ENCODE measurements at places on chromosomes 12 and 14. TPM values are rescaled to one million over a fixed set of nuclear protein-coding genes. Genes with fewer than 3 reads are reported as not detected.

The GPX2 gene
- total RNA-seq: not detected

The ANO2 gene
- under 0.01 TPM for total RNA-seq

The TAS2R9 gene
- not detected for total RNA-seq

The OTOGL gene
- not detected for total RNA-seq

The CTSG gene
- not detected for total RNA-seq

The PMCH gene
- not detected for total RNA-seq

The STON2 gene
- total RNA-seq: 1.9 TPM

The EID3 gene
- 10.1 TPM for total RNA-seq

The AVPR1A gene
- total RNA-seq: not detected

The TCL1A gene
- total RNA-seq: not detected

The CCDC175 gene
- not detected for total RNA-seq

The IL23A gene
- 0.56 TPM for total RNA-seq

The IL26 gene
- not detected for total RNA-seq

The TTLL5 gene
- total RNA-seq: 16.2 TPM

The NKX2-1 gene
- 0.48 TPM for total RNA-seq

The CLEC4C gene
- total RNA-seq: not detected

The TRPV4 gene
- total RNA-seq: 8.7 TPM

The RFLNA gene
- 0.08 TPM for total RNA-seq

The ZFYVE21 gene
- total RNA-seq: 40.0 TPM

The INHBC gene
- not detected for total RNA-seq

The LRRIQ1 gene
- total RNA-seq: 0.48 TPM

Data from epithelial cell of alveolus of lung (primary cell).